ENCODE measurements at places on chromosomes 3 and 15.

DNA sequence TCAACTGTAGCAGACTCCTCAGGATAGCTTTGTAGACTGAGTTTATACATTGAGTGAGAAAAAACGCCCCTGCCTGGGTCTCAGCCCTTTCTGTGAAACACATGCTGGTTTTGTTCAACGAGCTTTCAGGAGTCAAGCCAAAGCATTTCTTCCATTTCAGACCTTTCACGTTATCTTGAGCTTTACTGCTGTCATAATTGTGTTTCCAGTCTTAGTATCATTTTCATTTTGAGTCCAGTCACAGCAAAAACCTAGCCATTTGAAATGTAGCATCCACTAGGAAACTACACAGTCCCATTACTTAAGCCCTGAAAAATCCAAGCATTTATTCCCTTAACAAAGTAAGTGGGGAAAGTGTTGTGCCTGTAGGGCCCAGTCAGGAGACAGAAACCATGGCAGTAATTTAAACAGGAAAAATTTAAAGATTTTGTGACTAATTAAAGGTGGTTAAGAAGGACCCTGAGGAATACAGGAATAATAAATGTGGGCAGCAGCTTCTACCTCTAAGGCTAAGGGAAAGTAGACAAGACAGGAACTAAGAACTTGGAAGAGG lies 110.1 kb upstream of the ABHD17C start:
- DNase-seq, result no peak

GRCh38 chr3:22745321-22745720 lies 457.8 kb upstream of the UBE2E2 start:
- no peak for DNase-seq

GRCh38 chr3:113287111-113287802 lies 75.9 kb downstream of the BOC start:
- no peak for DNase-seq

- no peak for DNase-seq
Observed at GRCh38 chr15:40269604-40270003, 13.3 kb downstream of the ANKRD63 start.

Data from AML-193 (cell line).